Stimulated activated naive CD8-positive, alpha-beta T cell treated with anti-CD3 and anti-CD28 coated beads, Interleukin-15, amount 100 ng/mL, for 72 hours (primary cell): ENCODE measurements at places on chromosomes 5 and 9.

- no peak for DNase-seq
Measured at GRCh38 chr9:36956908-36957307, 77.2 kb downstream of the PAX5 start.

- no peak for DNase-seq
Measured at GRCh38 chr5:136120529-136120928, 12.1 kb upstream of the SMAD5 start.

DNA sequence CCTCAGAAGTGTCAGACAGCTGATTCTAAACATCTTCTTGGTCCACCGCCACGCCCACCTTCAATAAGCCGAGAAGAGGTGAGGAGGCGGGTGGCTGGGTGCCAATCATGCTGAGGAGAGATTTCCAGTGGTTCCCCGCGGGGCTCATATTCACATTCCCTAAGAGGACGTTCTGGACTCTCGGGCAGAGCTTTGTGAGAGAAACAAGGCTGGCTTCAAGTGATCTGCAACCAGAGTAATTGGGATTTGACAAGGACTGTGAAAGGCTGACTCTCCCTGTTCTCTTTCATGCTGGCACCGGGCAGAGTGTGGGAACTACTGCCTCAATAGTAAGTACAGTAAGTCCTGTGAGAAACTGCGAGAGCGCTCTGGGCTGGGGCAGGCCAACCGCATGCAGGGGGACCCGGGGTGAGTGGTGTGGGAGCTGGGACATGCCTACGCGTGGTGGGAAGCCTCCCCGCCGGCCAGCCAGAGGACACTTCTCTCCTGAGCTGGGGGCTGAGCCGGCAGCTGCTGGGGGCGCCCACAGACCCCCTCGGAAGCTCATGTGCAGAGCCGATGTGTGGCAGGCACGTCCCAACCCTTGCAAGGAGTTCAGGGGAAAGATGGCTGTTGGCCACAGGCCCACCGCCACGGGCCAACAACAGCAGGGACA lies 110.9 kb downstream of the LIFR start:
- DNase-seq, result no peak

- no peak for DNase-seq
Measured at GRCh38 chr5:28576022-28576421, 1537.6 kb upstream of the CDH9 start.

GRCh38 chr5:178319541-178320041 lies 87.0 kb upstream of the PHYKPL start:
- DNase-seq, result no peak

- no peak for DNase-seq
Measured at GRCh38 chr5:51566953-51567352, 183.7 kb downstream of the ISL1 start.

DNA sequence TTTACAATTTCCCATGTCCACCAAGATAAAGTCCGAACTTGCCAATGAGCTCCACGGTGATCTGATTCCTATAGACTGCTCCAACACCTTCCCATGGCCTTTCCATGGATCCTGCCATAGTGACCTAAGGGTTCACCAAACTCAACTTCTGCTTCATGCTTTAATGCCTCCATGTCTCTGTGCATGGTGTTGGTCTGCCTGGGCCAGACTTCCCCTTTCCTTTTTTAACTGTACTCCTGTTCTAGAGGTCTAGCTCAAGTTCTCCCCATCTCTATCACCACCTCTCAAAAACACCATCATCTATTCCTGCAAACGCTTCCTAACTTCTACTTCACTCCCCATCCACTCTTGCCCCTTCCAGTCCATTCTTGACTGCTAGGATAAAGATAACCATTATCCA lies 14.8 kb upstream of the SMARCA2 start:
- DNase-seq, result no peak

GRCh38 chr9:4167079-4167671 lies 132.7 kb downstream of the GLIS3 start:
- no peak for DNase-seq
